NCI-H1694 (cell line): ENCODE measurements at places on chromosomes 11 and 22.

DNA sequence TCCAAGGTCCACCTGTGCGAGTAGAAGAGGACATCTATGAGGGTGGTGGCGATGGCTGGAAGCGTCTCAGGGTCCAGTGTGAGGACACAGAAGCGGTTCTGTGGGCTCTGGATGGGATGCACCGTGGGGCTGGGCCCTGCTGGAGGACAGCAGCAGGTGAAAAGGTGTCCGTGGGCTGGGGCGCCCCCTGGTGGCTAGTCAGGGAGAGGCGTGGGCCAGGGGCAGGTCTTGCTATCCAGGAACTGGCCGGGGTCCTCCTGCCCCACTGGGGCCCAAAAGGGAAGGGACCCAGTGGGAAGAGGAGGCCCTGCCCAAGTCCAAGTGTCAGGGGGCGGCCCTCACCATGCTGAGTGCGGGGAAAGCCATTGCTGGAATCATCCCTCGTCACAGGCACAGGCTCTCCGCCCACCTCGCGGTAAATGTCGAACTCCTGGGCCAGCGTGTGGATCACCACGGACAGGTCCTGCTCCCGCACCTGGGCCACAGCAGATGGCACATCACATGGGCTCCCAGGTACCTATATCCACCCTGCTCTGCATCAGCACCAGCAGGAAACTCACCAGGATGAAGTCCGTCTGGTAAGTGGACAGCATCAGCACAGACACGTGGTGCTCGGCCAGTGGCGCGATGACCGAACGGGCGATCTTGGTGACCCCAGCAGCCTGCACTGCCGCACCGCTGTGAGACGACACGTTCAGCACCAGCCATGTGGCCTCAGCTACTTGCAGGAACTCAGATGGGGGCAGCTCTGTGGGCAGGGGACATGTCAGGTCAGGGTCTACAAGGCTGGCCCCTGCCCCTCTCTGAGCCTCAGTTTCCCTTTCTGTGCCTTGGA lies 2.3 kb downstream of the CASTOR1 start:
- DNase-seq: peak; percentile 38

GRCh38 chr11:44243086-44243485 lies 66.9 kb downstream of the ALX4 start:
- no peak for DNase-seq

GRCh38 chr11:122322329-122322728 lies 206.3 kb upstream of the BLID start:
- no peak for DNase-seq

DNA sequence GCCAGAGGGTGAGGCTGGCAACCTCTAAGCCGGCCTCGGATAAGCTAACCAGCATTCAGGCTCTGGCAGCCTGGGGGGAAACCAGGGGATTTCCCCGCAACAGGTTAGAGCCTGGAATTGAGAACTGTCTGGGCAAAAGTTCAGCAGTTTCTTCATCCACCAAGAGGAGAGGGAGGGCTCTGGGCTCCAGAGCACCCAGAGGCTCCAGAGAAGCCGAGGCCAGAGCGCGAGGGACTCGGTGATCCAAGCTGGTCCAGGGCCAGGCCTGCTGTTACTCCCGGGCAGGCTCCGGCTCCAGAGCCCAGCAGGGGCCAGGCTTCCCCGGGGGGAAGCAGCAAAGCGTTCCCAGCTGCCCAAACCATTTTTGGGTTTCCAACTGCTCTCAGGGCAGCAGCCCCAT lies 13.3 kb upstream of the SH3BP1 start:
- DNase-seq: no peak

- no peak for DNase-seq
These were observed 311.4 kb upstream of the NCAM1 start for GRCh38 chr11:112649856-112650255.

- no peak for DNase-seq
These were observed 476.4 kb downstream of the INSC start for GRCh38 chr11:15591112-15591537.

DNA sequence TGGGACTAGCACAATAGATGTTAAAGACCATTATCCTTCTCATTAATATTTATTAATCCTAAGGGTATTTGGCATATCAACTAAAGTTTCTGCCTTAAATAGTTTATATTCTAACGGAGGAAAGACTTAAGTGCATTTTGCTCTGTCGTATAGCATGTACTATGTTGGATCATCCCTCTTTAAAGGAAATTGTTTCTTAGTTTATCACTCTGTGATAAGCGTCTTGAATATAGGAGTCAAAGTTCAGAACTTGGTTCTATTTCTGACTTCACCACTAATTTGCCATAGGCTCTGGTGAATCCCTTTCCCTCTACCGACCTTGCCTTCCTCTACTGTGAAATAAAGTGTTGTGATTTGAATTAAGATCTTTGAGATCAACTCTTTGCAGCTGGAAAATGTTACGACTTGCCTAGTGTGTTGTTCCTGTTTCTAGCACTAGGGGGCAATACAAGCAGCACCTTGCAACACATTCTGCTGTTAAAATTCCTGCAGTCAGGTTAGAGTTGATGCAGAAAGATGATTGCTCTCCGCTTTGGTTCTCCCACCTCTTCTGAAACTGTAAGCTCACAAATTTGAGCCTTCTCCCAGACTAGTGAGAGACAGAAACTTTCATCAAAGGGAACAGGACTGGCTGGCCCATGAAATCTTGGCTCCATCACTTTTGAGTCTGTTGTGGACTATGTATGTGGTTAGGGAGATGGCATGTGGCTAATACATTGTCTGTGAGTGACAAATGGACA lies 27.8 kb upstream of the ZNRF3 start:
- peak; percentile 34 for DNase-seq

GRCh38 chr11:115626414-115626813 lies 122.2 kb upstream of the CADM1 start:
- no peak for DNase-seq

- DNase-seq: no peak
These were observed 61.1 kb downstream of the CACNA1I start for GRCh38 chr22:39631381-39632286.

DNA sequence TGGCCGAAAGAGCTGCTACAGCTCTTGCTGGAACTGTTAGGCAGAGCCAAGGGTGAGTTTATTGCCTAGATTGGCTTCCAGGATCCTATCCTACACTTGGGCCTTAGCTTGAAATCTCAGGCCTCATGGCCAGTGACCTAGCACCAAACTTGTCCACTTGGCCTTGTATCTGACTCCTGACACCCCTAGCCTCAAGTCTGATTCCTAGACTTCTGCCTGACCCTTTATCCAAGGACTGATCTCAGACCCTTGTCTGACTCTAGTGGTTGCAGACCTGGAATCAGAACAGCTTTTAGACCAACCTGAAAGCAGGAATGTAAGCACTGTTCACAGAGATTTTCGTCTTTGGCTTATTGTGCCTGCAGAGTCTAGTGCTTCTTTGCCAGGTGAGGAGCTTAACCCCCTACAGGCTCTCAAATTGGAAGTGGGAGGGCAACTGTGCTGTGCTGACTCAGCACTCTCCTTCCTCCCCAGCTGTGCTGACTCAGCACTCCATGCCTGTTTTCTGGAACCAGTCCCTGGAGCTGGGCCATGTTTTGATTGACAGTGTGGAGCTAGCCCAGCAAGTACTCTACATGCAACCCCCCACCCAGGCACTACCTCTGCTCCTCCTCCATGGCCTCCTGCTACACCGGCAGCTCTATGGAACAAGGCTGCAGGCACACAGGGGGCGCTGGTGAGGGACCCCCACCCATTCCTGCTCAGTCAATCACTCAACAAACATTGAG lies 35.1 kb downstream of the RRP8 start:
- peak; percentile 23 for DNase-seq

- DNase-seq: no peak
These were observed 50.2 kb downstream of the MCAM start for GRCh38 chr11:119266517-119267255.

DNA sequence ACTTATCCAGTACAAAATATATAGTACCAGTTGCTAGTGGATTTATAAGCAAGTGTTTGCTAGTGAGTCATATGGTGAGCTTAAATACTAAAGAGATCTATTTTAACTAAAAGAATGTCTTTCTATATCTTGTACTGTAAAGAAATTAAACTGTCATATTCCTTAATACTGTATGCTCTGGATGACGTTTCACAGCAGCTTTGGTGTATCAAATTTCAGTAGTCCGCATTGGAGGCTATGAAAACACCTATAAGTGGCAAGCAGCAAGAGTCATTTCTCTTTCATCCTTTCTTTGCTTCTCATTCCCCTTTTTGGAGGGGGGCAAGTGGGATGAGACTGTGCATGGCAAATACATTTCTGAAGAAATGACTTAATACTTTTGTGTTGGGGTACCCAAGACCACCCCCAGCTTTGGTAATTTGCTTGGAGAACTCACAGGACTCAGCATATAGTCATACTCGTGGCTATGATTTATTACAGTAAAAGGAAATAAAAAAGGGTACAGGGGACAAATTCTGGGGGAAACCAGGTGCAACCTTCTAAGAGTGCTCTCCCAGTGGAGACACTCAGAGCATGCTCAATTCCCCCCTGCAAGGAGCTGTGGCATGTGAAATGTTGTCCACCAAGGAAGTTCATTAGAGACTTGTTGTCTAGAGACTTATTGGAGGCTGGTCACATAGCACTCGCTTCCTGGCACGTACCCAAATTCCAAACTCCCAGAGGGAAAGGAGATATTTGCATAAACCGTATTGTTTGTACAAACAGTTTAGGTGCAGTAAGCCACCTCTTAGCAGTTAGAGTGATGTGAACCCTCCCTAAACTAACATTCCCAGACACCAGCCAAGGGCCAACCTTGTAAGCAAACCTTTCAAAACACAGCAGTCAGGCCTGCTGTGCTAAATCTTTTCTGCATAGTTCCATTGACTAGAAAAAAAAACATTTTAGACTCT lies 210.8 kb downstream of the PGR start:
- no peak for DNase-seq

DNA sequence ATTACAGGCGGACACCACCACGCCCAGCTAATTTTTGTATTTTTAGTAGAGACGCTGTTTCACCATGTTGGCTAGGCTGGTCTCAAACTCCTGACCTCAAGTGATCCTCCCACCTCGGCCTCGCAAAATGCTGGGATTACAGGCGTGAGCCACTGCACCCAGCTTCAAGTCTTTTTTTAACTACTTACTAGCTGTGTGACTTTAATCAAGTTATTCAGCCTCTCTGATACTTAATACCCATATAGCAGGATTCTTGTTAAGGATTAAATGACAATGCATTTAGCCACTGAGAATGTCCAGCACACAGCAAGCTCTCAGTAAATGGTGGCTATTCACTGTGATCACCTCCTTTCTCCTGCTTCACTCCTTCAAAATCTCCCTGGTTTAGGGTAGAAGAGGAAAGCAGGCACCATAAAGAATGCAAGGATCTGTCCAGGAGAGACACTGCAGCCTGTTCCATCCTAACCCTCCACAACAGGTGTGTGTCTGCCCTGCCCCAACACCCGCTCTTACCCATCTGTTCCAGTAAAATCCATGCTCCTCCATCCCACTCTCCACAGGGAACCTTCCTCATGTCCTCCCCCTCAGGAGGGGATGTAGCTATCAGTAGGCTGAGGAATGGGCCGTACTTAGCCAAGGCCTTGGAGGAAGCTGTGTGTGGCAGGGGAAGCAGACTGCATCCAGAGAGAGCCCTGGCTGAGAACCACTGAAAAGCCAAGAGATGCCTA lies 69.3 kb downstream of the MICAL3 start:
- DNase-seq: no peak
